ENCODE measurements at places on chromosomes 2 and 18.

- no peak for DNase-seq
Measured at GRCh38 chr2:224023188-224023587, 15.9 kb downstream of the SERPINE2 start.

- no peak for DNase-seq
Measured at GRCh38 chr2:55842046-55842445, 81.5 kb downstream of the EFEMP1 start.

DNA sequence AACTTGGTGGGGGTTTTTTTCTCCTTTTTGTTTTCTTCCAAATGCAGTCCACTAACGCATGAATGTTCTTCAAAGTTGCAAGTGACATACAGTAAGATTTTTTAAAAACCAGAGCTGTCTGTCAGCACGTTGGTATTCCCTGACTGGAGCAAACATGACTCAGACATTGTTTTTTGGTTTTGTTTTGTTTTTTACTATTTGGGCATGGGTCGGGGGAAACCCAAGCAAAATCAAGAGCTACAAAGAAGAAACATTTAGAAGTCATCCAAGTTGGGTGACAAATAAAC, 726 bp upstream of the CCDC88A start:
- no peak for DNase-seq

- no peak for DNase-seq
Measured at GRCh38 chr2:56475191-56475590, 291.4 kb downstream of the CCDC85A start.

DNA sequence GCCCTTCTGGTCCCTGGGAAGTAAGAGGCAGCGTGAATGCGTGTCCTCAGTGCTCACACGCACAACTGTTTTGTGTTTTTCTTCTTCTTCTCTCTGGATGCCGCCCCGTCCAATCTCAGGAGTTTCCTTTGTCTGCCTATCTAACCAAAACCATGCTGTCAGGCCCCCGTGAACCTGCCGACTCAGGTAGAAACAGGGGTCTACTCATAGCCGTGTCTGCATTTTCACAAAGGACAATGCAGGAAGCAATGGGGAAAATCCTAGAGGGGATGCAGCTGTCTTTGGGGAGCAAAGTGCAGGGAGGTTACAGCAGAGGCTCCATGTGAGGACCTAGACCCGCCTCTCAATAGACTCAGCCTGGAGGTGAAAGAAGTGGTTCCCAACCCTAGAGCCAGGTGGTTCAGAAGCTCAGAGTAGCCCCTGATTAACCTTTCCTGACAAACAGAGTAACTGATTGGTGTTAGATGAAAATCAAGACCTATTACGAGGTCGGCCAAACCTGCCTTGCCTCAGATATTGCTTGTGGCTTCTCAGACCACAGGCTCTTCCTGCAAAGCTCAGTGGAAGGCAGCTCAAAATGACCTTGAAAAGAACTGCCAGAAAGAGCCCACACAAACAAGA, 49.3 kb downstream of the CD226 start:
- DNase-seq: no peak

DNA sequence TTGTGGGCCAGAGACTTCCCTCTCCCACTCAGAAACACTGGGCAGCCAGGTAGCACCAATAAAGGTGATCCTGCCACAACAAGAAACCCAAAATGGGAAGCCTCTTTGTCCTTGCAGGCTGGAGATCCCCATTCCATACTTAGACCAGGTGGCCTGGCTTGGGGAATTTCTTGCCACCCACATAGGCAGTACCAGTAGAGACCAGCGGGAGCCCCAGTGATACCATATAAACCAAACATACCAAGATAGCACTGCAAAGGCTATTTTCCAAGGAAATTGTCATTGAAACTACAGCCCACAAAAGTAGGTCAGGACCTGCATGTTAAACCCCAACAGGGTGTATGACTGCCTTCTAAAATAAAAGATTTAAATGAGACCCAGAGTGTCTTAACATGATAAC, 171.6 kb downstream of the DIS3L2 start:
- no peak for DNase-seq

DNA sequence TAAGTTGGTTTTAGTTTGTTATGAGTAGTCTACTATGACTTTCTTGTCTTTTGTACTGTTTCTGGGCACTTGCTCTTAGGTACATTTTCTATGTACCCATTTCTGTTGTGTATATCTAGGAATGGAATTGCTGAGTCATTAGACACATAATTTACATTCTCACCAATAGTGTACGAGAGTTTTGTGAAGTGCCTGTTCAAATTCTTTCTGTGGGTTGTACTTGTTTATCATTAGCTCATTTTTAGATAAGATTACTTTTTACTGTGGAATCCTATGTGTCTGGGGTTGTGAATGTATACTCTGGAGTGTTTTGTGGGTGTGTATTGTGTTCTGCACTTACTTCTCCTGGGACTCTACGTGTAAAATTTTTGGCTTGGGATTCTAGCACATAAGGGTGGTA, 36.6 kb upstream of the CD28 start:
- no peak for DNase-seq

DNA sequence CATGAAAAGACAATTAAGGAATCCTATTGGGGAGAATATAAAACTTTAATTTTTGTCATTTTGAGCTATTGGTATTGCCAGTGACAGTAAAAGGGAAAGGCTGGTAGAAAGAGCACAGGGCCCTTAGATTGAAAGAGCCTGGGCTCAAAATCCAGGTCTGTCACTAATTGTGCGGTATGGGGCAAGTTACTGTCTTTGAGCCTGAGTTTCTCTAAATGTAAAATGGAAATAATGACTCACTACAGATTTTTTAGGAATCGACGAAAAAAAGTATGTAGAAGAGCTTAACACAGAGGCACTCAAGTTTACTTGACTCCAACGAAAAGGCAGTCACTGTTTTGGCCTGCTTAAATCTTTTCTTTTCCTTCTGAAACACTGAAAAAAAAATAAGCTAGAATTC, 7.0 kb downstream of the NDUFV2 start:
- no peak for DNase-seq
